ENCODE measurements at places on chromosomes 11 and 22.

- DNase-seq: no peak
Observed at GRCh38 chr11:116294630-116295029, 478.2 kb downstream of the BUD13 start.

DNA sequence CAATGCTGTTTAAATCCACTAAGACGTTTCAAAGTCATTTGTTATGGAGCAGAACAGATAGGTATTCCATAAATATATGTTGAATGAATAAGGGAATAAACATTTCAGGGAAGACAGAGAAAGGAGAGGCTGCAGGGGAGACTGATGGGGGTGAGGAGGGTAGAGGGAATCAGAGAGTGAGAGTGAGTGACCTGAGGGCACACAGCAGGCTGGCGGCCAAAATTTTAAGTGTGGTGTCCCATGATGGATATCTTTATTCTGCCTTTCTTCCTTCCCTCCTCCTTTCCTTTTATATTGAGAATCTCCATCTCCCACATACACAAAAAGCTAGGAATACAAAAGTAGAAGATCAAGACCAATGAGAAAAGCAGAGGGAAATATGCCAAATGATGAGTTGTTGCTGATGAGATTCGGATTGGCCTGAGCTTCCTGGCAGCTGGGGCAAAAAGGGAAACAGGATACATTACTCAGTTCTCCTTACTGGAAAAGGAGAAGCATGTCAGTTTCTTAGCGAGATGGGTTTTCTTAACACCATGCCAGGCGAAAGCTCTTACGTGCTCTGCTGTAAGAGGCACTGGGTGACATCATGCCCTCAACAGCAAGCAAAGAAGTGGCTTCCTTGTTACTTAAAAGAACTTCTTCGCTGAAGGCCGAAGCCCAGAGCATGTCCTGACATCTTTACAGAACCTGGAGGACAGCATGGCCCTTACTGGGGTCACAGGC is 11.2 kb upstream of the CYTH4 start:
- DNase-seq: no peak

GRCh38 chr22:44213489-44214043 is 32.8 kb downstream of the PARVG start:
- DNase-seq: no peak

DNA sequence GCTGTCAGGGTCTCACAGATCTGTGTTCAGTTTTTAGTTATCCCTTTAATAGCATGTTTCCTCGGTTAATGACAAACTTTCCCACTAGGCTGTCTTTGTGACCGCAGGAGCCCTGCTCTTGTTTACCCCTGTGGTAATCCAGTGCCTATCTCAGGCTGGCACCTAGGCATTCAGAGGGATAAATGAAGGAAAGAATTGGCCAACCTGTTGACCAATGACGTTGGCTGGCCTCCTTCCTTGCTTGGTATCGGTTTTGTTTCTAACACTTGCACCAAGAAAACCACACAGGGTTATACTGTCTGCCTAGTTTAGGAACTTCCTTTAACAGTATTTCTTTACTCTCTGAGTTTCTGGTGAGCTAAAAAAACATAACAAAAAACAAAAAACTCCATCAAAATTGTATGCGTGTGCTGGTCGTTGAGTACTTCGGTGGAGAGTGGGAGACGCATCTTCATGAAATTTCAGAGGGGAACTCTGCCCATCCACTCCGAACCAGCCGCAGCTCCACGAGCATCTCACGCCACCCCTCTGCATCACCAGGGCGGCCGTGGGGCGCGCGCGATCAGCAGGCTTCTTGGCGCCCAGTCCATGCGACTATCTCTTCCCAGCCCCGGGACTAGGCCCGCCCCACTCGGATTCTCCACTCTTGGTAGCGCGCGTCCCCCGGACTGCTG is 563 bp upstream of the ENDOD1 start:
- DNase-seq: no peak

- DNase-seq: no peak
Observed at GRCh38 chr22:41052661-41053490, 39.5 kb upstream of the EP300 start.

- no peak for DNase-seq
Observed at GRCh38 chr22:48141301-48141700, 1378.9 kb downstream of the TBC1D22A start.

DNA sequence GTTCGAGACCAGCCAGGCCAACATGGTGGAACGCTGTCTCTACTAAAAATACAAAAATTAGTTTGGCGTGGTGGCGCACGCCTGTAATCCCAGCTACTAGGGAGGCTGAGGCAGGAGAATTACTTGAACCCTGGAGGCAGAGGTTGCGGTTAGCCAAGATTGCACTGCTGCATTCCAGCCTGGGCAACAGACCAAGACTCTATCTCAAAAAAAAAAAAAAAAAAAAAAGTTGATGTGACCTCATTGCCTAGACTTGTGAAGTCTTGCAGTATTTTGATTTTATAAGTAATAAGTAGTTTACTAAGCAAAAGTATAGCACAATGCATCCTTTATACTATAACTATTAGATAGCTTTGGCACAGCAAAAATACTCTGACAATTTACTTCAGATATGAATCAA is 9.9 kb upstream of the CUL5 start:
- DNase-seq: no peak
